Heart left ventricle (tissue), 16 donors: ENCODE measurements at places on chromosomes 13 and 19.

DNA sequence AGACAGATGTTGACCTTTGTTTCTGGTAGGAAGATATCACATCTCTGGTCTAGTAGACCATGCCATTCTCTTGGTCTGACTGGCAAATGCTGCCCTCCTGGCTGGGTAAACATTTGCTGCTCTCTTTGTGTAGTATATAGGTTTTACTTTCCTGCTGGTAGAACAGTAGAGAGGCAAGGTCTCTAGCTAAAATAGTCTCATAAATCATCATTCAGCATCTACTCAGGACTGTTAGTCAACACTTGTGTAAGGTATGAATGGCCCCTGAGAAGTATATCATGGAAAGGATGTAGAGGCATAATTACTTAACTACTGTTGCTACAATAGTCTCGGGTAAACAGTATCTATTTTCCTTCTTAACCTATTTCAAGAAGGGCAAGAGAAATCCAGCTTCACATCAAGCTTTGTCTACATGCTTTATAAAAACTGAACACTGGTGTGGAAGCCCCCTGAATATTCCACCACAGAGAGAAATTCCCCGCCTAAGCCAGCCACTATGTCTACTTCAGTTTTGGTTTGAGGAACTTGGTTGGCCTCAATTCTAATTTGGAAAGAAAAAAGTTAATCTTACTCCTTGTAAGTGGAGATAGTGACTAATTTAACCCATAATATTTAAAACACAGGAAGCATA is 18.4 kb upstream of the MYCBP2 start:
- DNase-seq, result no peak

GRCh38 chr13:31477961-31478360 is 261.4 kb upstream of the RXFP2 start:
- no peak for DNase-seq

DNA sequence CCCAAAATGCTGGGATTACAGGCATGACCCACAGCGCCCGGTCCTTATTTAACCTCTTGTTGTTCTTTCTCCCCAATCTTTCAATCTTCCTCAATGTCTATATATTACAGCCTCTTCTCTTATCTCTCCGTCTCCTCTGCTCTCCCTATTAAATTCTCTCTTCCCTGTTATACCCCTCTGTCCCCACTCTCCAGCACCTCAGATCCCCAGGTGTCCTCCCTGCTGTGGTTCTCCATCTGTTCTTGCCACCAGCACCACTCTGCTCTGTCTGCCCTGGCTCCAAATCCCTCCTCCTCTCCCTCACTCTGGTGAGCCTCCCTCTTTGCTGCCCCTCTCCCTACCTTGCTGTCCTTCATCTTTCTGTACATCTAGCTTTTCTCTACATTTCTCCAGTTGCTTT is 1.1 kb downstream of the ZNF600 start:
- no peak for DNase-seq

DNA sequence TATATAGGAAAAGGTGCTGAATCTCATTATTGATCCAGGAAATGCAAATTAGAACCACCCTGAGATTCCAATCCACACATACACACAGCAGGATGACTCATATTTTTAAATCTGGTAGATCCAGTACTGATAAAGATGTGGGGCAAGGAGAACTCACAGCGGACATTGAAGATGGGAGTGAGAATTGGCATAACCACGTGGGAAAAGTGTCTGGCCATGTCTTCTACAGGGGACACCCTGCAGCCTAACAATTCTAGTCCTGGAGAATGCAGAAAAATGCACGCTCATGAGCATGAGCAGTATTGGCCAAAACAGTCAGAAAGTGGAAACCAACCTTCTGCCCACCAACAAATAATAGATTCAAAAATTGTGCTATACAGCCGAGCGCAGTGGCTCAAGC is 13.5 kb upstream of the BCL3 start:
- no peak for DNase-seq

- no peak for DNase-seq
These were observed 241.8 kb downstream of the PCCA start for GRCh38 chr13:100330662-100331061.

DNA sequence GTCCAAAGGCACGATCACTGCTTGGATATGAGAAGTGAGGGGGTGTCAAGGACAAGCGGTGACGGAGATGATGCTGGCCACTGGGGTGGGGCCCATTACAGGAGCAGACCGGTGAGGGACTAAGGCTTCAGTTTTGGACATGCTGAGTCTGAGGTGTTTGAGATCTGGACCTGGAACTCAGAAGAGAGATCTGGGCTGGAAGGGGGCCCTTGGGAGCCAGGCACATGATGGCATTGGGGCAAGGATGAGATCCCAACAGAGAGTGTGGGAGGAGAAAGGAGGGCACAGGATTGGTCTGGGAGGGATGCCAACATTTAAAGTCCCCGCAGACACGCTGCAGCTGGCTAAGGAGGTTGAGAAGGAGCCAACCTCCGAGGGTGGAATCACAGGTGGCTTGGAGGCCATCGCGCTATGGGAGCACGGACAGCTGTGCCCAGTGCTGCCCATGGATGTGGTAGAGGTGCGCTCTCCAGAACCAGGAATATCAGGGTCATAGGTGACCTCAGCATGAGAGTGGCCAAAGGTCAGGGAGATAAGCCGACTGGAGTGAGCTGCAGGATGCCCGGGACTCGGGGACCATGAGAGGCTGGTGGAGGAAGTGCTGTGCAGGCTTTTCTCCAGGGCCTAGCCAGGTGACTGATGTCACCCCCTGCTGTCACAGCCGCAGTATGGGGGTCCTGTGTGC is 21.8 kb downstream of the DHRS12 start:
- DNase-seq, result no peak

DNA sequence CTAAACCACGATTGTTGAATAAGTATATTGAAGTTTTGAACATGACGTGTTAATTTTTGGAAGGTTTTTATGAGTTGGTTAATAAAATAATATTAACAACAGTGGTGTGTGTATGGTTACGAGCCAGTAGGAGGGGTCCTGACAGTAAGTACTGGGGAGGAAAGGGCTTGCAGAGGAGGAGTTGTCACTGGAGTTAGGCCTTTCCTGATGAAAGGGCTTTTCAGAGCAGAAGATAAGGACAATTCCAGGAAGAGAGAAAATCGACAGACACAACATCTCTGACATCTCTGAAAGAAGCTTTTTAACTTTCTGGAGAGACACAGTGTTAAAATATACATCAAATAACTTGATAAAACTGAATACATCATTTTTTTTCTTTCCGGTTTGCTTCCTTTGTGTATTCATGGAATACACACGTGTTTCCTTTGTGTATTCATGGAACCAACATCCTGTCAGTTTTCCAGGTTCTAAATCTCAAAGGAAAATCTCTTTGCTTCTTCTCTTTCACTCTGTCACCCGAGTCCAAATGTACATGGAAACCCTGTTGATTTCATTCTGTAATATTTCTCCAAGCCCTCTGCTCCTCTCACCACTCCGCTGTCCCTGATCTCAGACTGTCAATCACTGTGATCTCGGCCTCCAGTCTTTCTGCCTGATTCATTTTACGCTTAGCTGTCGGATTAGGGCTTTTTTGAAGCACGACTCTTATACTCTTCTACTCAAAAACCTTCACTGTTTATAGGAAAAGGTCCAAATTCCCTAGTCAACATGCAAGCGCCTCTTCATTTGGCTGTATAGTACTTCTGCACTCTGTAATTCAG is 374.4 kb downstream of the DLEU7 start:
- no peak for DNase-seq

DNA sequence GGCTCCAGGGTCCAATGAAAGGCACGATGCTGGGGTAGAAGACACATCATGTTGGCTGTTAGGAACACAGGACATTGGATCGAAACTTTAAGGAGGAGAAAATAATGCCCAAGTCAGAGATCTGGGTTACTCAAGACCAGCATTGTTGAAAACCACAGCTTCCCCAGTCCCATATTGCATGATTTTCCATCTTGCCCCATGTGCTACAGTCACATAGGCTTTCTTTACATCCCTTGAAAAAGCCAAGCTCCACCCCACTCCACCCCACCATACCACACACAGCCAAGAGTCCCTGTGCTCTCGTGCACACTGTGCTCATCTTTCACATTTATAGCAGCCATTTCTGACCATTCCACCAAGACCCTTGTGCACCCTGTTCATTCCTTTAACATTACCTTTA is 636.2 kb downstream of the DIAPH3 start:
- DNase-seq, result no peak

DNA sequence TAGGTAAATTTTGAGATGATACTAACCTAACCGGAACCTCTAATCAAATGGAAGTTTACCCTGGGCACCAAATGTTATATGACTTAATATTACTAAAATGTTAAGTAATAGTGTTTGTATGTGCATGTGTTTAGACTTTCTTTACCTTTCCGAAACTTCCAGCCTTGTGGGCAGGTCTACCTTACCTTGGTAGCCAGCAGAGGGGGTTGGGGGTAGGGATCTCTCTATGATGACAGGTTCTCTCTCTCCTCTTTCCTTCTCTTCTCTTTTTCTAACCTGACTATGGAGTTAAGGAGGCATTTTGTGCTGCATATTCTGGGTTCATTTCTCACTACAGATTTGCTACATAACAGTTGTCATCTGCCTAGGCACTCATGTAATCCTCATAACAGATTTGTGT is 6.8 kb upstream of the FRY start:
- DNase-seq, result no peak

- DNase-seq, result no peak
These were observed 2.4 kb downstream of the TIMM13 start for GRCh38 chr19:2424686-2425621.

DNA sequence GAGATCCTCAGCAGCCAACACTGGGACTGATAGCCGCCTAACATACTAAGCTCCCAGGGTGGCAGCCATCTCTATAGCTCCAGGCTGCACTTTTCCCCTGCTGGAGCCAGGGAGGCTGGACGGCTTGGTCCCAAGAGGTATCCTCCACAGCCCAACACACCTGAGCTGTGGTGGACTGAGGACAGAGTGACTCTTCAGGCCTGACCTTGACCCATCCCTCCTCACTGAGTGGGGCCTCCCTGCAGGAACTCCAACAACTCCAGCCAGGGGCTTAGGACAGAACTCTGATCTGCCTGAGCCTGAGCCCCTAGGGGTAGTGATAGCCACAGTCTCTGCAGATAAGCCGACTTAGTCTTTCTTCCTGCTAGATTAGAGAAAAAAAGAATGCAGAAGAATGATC is 958.1 kb upstream of the PRR20A start:
- DNase-seq, result no peak

DNA sequence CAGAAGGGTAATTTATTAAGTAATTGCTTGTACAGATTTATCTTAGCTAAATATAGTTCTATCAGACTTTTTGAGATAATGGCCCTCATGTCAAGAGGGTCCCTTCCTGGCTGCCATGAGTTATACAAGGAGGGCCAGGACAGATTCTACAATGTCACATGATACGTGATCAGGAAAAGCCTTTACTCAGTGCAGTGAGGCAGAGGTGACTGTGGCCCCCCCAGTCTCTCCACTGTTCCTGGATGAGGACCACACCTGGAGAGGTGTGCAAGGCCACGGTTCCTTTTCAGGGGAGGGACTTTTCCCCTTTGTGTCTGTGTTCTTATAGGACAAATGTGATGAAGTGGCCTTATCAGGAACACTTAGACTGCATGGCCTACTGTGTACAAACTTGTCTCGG is 54.3 kb upstream of the LRCH1 start:
- no peak for DNase-seq

GRCh38 chr13:42490676-42491075 is 83.3 kb upstream of the TNFSF11 start:
- no peak for DNase-seq
